HFF-Myc (cell line): ENCODE measurements at places on chromosomes 5 and 9.

- no peak for DNase-seq
Measured at GRCh38 chr9:78470741-78471140, 173.8 kb downstream of the PSAT1 start.

DNA sequence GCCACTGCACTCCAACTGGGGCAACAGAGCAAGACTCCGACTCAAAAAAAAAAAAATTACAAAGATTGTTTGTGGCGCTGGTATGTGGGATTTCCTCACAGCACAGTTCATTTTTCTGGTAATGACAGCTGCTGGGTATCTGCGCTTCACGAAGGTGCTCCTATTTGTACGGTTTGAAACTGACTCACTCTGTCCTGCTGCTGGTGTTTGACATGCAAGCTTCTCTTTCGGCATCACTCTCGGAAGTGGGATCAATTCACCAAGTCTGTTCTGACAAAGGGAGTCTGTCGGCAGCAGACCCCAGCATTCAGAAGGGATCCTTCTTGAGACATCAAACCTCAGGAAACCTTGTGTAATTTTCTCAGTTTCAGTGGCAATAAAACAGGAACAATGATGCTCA, 26.3 kb downstream of the MAML1 start:
- no peak for DNase-seq

- no peak for DNase-seq
Measured at GRCh38 chr9:125142560-125143376, 560 bp downstream of the SCAI start.

DNA sequence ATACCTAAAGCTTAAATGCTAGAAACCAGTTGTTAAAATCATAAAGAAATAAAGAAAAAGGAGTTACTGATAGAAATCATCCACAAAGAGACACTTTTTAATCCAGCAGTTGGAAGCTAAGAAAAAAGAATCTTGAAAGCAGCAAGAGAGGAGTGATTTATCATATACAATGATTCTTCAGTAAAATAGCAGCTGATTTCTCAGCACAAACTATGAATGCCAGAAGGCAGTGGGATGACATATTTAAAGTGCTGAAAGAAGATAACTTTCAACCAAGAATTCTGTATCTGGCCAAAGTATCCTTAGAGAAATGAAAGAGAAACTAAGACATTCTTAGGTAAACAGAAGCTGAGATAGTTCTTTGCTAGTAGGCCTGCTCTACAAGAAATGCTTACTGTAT, 366.0 kb downstream of the HTR1A start:
- no peak for DNase-seq

DNA sequence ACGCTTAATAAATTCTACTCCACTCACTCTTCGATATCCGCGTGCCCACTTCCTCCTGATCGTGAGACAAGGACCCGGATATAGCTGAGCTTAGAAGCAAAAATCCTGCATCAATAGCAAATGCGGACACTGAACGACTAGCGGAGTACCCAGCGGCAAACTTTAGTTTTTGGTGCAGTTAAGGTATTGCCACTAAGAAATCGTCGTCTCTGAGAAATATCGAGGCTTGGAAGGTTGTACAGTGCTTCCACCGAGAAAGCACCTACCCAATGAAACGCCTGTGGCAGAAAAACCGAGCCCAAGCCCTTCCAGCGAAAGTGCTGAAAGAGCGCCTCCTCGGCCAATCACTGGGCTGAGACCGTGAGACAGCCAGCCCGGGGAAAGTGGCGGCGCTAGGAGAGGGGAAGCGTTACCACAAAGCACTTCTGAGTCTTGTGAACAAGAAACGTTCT, 32.2 kb downstream of the ANXA2R start:
- no peak for DNase-seq

DNA sequence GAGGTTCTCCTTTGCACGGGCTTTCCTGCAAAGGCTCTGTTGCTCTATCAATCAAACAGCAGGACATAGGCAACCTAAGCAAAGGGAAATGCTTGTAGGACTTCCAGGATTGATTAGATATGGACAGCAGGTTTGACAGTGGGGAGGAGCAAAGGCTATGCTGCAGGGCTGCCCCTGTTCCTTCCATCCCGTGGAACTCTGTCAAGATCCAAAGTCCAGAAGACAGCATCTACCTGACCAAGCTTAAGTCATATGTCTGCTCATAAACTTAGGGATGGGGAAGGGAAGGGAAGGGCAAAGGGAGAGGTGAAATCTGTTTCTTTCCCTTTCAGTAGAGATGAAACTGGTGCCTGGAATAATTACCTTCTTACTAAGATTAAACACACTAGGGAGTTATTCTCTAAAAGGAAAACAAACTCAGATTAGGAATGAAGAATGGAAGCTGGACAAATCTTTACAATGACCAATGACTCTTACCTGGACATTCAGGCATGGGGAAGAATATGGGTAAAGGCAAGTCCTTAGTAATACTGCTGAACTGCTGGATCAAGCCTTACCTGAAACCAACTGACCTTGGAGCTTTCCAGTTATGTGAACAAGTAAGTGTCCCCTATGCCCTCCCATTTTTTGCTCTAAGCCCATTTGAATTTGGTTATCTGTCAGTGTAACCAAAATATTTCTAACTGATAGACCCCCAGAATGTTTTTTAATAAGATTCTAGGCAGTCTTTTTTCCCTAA, 8.4 kb upstream of the ACOT12 start:
- DNase-seq = no peak

DNA sequence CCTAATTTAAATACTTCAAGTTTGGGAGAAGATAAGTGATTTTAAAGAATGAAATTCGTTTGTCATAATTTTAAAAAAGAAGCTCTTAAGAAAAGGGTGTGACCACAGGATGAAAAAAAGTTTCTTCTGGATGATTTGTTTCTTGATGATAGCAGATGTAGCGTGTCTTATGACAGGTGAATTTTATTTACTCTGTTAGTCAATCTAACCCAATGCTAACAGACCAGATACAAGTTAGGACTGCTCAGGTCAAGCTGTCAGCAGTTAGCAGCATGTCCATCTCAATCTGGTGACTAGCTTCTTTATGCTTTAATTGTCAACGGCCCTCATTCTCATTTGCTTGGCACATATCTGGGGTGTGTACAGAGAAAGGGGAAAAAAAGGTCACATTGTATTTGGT, 456.0 kb downstream of the BNC2 start:
- no peak for DNase-seq

DNA sequence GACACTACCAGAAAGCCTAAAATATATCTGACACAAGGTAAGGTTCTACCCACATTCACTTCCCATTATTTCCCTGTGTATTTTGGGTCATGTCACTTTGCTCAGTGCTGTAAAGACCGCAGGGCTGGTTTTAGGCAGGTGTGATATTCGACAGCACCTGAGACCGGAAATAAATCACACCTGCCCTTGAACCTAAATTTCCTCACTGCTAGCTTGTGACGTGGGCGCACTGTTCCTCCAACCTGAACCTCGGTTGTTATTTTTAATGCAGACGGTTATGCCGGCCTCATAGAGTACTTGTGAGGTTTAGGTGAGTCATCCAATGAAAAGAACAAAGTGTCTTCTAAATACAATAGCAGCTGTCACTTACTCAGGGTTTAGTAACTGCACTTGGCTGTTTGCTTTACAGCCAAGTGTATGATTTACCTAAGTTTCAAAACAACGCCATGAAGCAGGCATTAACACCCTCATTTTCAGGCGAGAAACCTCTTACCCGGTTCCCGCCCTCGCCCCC, 20.7 kb upstream of the ZNF782 start:
- DNase-seq = no peak

DNA sequence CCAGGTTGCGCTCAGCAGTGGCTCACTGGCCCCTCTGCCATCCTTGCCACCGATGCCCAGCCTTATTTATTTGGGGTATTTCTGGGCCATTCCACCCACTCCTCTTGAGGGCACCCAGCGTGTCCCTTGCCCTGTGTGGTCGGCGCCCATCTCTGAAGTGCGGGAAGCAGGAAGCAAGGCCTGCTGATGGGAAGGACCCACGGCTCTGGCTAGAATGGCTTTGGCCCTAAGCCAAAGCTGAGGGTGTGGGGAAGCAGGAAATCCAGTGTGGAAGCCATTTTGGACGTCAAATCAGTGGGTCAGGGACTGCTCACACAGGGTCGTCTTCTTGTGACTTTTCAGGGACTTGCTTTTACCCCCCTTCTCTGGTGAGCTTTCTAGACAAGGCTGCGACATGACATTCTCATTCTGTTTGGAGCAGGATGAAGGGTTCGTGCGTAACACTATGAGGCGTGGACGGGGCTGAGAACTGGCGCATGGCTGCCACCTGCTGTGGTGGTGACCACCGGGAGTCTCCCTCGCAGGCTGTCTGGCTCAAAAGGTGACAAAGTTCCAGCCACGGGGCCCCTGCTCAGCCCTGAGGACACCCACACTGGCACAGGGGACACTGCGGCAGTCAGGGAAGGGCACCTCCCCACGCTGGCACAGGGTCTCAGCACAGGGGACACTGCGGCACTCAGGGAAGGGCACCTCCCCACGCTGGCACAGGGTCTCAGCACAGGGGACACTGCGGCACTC, 50.7 kb upstream of the NKD2 start:
- no peak for DNase-seq

DNA sequence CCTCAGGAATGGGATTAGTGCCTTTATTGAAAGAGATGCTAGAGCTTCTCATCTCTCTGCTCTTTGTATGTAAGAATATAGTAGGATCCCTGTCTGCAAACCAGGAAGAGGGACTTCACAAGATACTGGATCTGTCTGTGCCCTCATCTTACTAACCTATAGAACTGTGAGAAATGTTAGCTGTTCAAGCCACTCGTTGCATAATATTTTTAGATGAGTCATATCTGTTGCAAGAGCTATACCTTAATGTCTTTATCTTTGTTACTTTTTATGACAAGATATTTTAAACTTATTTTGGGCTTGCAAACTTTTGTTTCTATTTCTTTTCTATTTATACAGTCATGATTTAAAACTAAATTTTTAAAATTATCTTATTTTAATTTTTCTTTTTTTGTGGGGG, 1296.8 kb upstream of the CDH6 start:
- DNase-seq = no peak
